Right ventricle myocardium inferior (tissue), 1 donor: ENCODE measurements at places on chromosomes 11 and 22. TPM values are rescaled to one million over a fixed set of nuclear protein-coding genes. Genes with fewer than 3 reads are reported as not detected.

The SLC22A25 gene
- not detected for total RNA-seq

The CDC42BPG gene
- 0.16 TPM for total RNA-seq

The ARHGAP42 gene
- total RNA-seq = 4.5 TPM

The ROBO4 gene
- 27.6 TPM for total RNA-seq

The NLRP10 gene
- not detected for total RNA-seq

The OR2AG2 gene
- total RNA-seq = not detected

The LRRN4CL gene
- 4.5 TPM for total RNA-seq

The SOX10 gene
- 1.9 TPM for total RNA-seq

GRCh38 chr11:44539971-44540370, 25.5 kb upstream of the CD82 start:
- DNase-seq = no peak

- no peak for DNase-seq
Observed at GRCh38 chr11:12238420-12238819, 128.0 kb downstream of the MICAL2 start.

GRCh38 chr11:61281581-61282250, 13.4 kb downstream of the VWCE start:
- no peak for DNase-seq

- DNase-seq = no peak
Observed at GRCh38 chr11:68142028-68142412, 20.8 kb upstream of the CHKA start.

GRCh38 chr11:34219941-34220370, 114.5 kb downstream of the NAT10 start:
- peak; percentile 76 for DNase-seq

DNA sequence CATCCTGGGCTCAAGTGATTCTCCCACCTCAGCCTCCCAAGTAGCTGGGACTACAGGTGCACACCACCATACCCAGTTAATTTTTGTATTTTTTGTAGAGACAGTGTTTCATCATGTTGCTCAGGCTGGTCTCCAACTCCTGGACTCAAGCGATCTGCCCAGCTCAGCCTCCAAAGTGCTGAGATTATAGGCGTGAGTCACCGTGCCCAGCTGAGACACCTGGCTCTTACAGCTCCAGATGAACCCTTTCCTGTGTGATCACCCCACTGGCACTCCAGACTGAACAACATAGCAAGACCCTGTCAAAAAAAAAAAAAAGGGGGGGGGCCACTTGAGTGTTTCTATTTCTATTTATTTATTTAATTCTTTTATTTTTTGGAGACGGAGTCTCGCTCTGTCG, 1.0 kb upstream of the ADSL start:
- no peak for DNase-seq

DNA sequence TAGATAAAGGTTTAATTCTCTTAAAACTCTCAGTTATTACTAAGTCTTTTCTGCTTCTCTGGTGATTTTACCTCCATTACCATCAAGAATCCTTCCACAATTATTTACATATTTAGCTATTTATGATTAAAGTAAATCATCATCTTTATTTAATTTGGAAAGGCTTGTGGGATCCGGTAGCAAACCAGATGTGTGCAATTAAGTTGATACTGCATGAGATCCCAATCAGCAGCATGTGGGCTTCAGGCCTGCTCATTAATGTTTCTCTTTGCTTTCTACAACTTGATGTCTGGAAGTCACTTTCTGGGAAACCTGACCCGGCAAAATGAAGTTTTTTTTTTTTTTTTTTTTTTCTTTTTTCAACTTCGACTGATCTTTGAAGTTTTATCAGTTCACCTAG, 558.4 kb upstream of the ANO5 start:
- DNase-seq = no peak

- no peak for DNase-seq
Observed at GRCh38 chr22:23305321-23305910, 125.1 kb downstream of the BCR start.

DNA sequence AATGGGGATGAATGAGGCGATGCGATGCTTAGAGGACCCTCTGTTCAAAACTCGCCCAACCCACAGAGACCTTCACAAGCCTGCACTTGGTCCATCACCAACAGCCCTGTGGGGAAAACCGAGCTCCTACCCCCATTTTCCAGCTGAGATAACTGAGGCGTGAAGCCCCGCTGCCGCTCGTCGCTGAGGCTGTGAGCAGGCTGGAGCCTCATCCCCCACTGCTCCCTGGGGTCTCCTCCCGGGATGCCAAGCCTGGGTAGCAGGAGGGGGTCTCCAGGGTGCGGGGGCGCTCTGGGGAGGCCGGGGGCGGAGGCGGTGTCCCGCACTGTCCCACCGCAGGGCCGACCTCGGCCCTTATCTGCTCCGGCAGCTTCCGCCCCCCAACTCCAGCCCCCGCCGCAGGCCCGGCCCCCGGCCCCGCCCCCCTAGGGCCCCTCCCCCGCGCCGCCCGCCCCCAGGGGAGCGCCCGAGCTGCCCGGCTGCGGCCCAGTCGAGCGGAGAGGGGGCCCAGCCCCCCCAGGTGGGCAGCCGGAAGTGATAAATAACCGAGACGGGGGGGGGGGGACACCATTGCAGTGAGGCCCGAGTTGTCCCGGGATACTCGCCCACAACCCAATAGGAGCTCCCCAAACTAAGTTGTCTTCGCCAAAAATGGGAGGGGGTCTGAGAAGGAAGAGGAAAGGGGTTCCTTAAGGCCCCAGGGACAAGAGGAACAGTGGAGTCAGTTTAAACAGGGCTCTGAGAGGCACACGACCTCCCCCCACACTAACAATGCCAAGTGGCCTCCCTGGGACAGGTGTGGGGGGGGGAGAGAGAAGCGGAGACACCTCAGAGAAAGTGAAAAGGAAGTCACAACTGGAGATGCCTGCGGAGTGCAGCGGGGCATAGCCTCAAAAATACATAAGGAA, 8.3 kb upstream of the SLC39A13 start:
- no peak for DNase-seq

DNA sequence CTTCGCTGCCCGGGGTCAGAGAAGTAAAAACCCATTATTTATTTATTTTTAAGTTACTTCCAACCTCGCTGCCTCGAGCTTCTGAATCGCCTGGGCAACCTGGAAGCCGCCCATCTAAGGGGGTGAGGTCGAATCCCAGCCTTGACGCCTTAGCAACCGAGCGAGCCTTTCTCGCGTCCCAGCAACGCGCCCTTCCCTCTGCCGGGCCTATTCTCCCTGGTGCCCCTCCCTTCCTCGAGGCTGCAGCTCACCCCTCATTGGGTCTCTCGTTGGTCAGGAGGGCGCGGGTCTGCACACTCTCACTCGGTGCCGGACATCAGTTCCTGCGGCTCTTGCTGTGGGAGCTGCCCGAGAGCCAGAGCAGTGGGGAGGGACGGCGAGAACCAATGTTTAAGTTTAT, at the start of gene CCDC81:
Gene CCDC81 (plus strand): TSS at position 302 of the 400 bp plus-strand sequence. CDS start 277 bp downstream, outside the sequence.
- DNase-seq = no peak

GRCh38 chr11:8108421-8108820, 27.4 kb downstream of the TUB start:
- DNase-seq = no peak
